Hippocampal formation (tissue), 2 donors: ENCODE measurements at places on chromosomes 3 and 15.
A peak's percentile ranks its signal among the peaks of the same experiment; 100 is the strongest.

GRCh38 chr3:8870134-8870533 lies 93.1 kb downstream of the RAD18 start:
- DNase-seq, result no peak

DNA sequence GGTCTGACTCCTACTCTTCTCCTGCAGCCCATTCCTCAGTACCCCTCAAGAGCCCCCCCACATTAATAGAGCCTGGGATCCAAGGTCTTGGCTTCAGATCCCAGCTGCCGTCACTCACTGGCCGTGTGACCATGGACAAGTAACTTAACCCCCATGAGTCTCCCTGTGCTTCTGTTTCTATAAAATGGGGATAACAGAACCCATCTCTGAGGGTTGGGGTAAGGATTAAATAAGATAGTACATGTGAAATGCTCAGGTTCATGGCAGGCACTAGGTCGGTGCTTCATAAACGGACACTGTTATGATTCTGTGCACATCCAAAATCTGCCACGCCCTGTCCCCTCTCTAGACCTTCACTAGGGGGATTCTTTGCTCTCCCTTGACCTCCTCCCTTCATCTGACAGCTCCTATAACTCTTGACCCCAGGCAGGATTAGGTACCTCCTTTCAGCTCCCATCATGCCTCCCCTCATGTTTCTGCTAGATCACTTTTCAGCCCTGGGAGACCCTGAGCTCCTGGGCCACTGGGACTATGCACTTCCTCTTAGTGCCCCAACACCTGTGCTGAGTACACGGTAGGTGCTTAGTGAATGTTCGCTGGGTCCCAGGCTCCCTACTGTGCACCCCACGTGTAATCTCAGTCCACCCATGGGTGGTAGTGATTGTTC lies 1.5 kb downstream of the CAND2 start:
- DNase-seq, result no peak

- no peak for DNase-seq
Observed at GRCh38 chr3:120348065-120348990, 826 bp downstream of the LRRC58 start.

DNA sequence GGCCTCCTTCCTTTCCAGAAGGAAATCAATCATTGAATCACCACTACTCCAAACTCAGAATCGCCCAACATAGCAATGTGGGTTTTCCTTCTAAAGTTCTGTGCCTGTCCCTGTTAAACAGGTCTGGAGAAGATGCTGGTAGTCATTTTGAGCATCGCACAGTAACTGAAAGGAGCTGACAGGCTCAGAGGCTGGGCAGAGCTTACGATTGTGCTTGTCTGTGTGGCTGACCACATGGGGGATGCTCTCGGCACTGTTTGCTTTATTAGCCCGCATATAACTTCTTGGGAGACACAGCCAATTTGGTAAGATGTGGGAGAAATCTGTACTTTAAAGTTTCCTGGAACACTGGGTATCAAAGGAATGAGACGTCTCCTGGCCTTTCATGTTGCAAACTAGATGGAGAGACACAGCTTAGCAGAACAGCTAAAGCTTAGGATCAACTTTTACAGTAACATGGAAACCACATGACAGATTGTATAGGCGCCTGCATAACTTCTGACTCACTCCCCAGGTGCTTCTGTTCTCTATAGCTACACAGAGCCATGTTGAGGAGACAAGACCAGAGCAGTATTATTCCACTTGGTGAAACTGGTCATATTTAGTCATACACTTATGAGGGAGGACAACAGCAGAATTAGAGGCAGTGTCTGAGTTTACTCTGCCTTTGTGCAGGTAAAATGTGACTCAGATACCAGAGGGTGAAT lies 374.1 kb downstream of the RORA start:
- no peak for DNase-seq

DNA sequence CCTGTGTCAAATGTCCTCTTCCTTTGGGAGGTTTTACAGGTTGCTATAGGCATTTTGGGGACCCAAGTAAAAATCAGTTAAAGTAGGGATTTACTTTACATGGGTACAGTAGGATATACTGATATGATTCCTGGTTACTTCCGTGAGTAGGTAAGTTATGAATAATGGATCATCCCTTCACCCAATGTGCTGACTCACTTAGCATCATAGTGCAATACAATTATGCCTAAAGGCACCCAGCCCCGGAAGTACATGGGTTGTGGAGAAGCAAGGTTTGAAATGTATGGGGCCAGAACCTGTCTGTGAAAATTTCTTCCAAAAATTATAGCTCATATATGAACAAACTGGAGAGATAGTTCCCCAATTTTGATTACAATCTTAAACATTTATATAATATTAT lies 64.0 kb downstream of the GLB1 start:
- no peak for DNase-seq

- no peak for DNase-seq
Observed at GRCh38 chr3:19471138-19471537, 322.8 kb downstream of the KCNH8 start.

DNA sequence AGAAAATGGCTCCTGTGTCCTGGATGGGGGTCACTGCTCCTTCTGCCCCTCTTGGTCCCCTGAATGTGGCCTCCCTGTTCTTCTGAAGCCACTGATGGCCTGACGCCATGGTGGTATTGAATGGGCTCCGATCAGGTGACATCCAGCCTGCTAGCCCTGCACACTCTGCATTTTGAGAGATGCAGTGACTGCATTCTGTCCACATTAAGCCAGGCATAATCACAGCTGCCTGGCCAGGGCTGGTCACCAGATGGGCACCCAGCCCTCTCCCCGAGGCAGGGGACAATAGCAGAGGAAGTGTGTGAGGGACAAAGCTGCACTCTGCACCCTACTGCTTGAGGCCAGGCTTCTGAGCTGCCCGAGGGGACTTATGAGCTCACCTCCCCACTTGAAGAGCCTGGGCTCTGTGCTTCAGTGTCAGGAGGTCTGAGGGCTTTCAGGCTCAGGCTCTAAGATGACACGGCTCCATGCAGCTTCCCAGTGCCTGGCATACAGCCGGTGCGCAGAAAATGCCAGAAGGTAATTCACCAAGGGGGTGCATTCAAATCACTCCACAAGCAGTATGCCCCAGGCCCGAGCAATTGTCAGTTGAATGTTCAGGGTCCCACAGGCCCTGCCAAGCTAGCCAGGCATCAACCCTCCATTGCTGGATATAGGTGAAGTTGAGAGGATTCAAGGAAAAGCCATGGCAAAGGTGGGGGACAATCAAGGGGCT lies 56.8 kb downstream of the WNT7A start:
- no peak for DNase-seq

DNA sequence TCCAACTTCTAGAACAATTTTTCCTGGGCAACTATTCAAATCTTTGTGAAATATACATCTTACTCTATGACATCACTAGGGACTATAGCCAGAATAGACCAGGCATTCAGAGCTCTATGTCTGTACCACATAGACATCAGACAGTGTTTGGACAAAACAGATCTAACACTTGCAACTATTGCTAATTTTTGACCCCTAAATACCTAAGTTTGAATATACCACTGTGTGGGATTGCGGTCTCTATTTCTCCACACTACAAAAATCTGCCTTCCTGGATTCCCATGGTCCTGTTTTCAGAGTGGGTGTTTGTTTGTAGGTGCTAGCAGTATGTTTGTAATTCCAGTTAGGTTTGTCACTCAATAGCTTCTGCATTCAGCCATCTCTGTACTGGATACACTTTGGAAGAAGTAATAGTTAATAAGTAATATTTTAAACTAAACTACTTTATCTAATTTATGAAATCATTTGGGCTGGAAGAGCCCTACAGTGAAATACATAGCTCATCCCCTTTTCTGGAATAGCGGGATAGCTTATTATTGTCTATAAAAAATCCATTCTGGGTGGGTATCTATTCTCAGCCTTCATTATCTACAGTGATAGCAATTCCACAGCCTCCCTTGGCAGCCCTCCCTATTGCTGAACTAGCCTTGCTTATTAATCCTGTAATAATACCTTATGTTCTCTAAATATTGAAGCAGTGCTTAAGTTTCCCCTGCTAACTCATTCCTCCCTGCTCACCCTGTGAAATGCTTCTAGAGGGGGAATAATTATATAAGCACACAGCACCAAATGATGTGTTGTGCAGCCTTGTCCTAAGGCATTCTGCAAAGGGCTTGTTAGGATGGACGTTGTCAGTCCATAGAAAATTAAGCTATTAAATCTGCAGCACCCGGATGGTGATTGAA lies 49.4 kb downstream of the RBMS3 start:
- no peak for DNase-seq

DNA sequence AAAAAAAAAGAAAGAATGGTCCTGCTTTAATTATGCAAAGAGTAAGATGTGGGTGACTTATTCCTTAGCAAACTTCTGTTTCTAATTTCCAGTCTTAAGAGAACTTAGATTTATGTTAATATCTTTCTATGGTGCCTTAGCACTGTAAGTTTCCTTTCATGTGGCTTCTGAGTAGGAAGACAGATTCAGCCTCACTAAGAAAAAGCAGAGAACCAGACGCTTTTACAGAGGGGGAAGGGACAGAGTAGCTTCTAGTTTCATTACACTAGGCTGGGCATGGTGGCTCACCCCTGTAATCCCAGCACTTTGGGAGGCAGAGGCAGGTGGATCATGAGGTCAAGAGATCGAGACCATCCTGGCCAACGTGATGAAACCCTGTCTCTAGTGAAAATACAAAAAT lies 95.0 kb downstream of the DHX30 start:
- no peak for DNase-seq

DNA sequence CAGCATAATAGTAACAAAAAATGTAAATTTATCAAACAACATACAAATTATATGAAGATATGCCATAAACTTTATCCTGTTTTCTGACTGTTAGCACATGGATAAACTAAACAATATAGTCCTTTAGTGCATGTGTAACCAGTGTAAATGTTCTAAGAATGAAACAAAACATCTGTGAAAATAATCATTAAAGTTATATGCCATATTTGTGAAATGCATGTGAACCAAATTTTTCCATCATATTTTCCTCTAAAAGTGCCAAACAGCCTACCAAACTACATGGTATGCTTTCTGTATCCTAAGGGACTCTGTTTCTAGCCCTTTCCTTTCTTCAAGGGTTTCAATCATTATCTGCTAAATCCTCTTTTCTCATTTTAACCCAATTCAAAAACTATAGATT lies 23.9 kb upstream of the RSL24D1 start:
- no peak for DNase-seq

GRCh38 chr3:174035328-174035886 lies 637.9 kb downstream of the NLGN1 start:
- no peak for DNase-seq

GRCh38 chr3:133276594-133276993 lies 123.3 kb upstream of the BFSP2 start:
- DNase-seq, result peak; percentile 27

GRCh38 chr3:35744419-35744818 lies 105.1 kb downstream of the ARPP21 start:
- DNase-seq, result no peak

DNA sequence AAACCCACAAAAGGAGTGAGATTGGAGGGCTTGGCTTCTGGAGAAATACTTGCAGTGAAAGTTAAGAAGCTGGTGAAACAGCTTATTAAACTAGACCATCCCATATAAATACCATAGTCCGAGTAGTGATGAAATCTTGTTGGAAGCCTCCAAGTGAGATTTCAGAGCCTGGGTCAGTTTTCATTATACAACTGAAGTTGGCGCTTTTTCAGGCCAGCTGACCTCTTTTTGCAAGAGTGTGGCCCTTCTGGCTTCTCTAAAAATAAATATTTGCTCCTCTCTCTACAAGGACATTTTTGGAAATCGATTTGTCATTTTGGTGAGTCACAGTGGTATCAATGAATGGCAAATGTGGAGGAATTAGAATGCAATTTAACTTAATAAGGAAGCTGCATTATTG lies 51.2 kb upstream of the THRB start:
- DNase-seq, result no peak

DNA sequence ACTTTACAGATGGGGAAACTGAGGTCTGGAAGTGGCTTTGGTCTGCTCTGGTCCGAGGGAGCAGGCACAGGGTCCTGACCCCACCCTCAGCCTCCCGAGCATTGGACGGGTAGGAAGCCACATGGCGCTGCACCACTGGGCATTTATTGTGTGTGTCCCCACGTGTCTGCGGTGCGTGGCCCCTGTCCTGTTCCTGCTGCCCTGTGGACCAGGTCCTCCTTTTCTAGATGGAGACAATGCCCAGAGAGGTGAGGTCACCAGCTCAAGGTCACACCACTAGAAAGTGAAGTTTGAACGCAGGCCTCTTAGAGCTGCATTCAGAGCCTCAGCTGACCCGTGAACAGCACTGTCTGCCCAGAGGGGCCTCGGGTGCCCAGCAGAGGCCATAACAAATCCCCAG lies 26.8 kb downstream of the DUSP7 start:
- DNase-seq, result no peak

DNA sequence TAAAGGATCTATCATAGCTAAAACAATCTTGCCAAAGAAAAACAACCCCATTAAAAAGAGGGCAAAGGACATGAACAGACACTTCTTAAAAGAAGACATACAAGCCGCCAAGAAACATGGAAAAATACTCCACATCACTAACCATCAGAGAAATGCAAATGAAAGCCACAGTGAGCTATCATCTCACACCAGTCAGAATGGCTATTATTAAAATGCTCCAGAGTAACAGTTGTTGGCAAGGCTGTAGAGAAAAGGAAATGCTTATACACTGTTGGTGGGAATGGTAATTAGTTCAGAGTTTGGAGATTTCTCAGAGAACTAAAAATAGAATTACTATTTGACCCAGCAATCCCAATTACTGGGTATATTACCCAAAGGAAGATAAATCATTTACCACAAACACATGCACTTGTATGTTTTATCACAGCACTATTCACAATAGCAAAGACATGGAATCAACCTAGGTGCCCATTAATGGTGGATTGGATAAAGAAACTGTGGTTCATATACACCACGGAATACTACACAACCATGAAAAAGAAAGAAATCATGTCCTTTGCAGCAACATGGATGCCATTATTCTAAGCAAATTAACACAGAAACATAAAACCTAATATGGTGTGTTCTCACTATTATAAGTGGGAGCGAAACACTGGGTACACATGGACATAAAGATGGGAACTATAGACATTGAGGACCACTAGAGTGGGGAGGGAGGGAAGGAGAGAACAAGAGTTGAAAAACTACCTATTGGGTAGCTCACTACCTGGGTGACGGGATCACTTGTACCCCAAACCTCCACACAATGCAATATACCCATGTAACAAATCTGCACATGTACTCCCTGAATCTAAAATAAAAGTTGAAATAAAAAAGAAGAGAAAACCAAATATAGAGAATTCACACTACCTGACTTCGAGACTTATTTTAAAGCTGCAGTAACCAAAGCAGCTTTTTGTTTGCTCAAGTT lies 32.6 kb downstream of the ITGA11 start:
- no peak for DNase-seq

DNA sequence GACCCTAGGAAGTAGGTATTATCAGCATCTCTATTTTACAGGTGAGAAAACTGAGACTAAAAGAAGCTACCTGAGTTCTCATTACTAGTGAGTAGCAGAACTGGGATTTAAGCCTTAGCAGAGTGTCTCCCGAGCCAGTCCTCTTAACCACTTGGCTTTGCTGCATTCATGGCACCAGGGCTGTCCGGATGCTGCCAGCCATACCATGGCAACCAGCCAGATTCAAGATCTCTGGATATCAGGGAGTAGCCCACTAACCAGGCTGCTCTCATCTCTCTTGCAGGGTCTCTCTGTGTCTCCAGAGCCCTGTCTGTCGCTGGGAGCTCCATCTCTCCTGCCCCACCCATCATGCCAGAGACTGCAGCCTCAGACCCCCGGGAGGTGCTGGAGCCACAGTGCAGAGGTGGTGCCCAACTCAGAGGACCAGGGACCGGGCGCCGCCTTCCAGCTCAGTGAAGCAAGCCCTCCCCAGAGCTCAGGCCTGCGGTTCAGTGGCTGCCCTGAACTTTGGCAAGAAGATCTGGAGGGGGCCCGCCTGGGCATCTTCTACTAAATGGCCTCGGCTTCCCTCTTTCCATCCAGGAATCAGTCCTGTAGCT lies 1.7 kb downstream of the MESP2 start:
- no peak for DNase-seq
